ENCODE measurements at places on chromosomes 7 and 10.

DNA sequence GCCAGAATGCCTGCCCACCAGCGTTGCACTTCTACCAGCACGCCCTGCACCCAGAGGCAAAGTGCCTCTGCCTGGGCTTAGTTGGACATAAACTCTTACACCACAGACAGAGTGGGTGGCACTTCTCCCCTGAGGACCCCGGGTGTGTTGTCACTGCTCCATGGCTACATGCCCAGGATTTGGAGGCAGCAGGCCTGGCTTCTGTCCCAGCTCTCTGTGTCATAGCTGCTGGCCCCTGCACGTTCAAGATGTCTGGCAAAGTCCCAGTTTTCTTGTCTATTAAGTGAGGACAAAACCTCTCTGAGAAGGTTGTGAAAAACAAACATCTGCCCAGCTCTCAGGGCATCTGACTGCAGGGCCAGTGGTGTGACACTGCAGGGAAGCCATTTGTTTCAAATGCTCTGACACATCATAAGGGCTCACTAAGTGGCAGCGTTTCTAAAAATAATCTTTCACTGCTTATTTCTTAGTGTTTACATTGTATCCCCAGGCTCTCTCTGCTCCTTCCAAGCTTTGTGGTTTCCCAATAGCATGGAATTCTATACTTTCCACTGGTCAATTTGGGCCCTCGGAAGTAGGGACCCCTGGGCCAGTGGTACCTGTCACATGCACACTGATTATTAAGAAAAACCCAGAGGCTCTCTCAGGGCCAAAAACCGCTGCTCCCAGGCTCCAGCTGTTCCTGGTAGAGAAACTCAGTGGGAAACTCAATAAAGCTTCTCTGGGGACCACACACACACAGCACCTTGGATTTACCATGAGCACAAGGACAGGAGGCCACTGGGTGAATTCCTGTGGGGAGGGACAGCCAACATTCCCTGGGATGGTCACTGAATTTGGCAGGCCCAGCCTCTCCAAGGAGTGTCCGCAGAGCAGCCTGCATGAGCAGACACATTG lies 86.2 kb upstream of the ANLN start:
- DNase-seq, result peak; percentile 64

DNA sequence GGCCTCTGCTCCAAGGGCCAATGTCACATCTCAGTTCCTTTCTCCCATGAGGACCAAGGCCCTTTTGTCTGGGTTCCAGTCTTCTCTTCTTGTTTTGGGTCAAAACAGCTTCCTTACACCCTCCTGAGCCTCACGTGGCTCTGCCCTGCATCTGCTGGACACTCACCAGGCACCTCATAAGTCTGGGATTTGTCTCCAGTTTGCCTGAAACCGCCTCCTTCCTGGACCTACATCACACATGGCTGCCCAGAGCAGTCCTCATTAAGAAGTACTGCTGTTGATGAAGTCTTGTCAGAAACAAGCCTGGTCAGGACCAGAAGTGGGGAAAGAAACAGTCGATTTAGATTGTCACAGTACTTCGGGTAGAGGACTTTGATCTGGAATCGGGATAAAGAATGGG lies 173.4 kb upstream of the BMPER start:
- no peak for DNase-seq

DNA sequence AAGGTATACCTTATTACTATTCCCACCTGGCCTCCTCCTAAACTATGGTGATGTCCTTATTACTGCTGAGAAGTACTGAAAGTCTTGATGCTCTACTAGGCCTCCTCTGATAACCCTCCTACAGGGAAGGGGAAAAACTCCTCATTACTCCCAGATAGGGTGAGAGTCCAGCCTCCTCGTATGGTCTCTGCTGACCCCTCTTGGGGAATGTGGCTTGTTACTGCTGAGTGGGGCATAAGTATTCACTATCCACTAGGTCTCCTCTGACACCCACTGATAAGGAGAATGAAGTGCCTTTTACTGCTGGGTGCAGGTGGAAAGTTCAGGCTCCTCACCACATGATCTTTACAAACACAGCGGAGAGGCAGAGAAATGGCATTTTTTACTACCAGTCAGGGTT lies 222.9 kb downstream of the CHRM2 start:
- DNase-seq, result no peak

DNA sequence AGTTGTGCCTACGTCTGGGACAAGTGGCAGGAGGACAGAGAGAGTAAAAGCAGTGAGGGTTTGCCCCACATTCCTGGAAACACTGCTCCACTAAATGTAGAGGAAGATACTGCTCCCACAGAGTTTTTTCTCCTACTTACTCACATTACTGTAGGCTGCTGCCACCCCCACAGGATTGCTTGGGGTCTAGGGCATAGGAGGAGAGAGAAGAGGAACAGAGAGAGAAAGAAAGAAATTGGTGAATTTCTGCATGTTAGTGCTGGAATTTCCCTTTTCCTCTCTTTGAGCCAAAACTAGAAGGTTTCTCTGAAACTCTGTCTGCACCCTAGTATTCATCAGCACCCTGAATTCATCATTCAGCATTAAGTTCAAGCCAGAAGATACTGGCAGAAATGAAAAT lies 397.9 kb downstream of the INHBA start:
- DNase-seq, result no peak

GRCh38 chr10:102630663-102631062 lies 13.6 kb upstream of the TRIM8 start:
- no peak for DNase-seq

GRCh38 chr7:68266004-68266579 lies 1269.5 kb downstream of the TYW1 start:
- no peak for DNase-seq

DNA sequence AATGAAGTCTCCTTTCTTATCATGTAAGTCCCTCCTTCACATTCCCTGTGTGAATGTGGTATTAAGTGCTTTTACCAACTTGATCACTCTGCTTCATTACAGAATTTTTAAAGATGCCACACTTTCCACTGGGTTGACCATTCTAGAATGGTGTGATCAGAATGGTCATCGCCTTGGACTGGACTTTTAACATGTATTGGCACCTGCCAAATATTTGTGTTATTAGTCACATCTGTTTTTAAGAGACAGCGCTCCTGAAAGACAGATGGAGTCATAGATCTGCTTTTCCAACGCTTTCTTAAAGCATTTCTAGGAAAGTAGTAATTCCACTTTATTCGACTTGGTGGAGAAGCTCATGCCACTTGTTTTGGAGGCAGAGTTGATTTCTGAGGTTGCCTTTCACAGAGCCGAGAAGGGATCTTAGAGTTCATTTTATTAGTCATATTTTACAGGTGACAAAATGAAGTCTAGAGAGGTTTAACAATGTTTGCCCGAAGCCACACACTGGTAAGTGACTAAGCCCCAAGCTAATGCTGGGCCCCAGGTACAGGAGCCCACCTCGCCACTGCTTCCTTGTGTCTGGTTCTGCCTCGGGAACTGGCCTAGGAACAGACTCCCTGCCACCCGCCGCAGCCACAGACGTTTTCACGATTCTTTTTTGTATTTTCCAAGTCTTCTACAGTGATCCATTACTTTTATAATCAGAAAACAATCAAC lies 10.4 kb upstream of the BAMBI start:
- DNase-seq, result no peak

DNA sequence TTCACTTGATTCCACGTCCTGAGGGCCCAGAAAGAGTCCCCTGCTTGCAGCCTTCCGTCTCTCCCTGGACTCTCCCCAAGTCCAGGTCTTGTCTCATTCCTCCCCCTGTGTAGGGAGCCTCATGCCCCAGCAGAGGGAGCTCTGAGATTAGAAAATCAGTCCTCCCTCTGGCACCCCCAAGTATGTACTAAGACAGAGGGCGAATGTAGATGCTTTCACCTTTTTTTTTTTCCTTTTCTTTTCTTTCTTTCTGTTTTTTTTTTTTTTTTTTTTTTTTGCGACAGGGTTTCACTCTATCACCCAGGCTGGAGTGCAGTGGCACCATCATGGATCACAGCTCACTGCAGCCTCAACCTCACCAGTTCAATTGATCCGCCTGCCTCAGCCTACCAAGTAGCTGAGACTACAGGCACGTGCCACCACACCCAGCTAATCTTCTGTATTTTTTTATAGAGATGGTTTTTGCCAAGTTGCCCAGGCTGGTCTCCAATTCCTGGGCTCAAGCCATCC lies 10.3 kb downstream of the SFXN3 start:
- peak; percentile 76 for DNase-seq

GRCh38 chr10:22536620-22537019 lies 177.8 kb downstream of the PIP4K2A start:
- DNase-seq, result no peak

- DNase-seq, result no peak
Measured at GRCh38 chr10:113626809-113627355, 37.0 kb downstream of the NRAP start.

DNA sequence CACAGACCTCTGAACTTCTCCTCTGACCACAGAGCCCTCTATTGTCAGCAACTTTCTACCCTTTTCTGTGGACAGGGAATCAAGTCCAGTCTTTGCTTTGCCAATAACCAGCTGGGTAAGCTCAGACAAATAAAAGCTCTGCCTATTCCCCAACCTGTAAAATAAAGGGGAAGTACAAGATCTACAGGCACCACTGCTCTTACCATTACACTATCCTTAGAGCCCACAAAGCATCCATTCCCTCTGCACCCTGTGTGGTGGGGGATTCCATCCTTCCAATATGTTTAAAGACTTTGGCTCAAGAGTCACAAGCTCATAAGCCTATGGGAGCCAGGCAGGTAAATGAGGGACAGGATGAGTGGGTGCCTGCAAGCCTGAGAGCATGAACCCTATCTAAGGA lies 88.2 kb downstream of the PARD3 start:
- DNase-seq, result no peak

DNA sequence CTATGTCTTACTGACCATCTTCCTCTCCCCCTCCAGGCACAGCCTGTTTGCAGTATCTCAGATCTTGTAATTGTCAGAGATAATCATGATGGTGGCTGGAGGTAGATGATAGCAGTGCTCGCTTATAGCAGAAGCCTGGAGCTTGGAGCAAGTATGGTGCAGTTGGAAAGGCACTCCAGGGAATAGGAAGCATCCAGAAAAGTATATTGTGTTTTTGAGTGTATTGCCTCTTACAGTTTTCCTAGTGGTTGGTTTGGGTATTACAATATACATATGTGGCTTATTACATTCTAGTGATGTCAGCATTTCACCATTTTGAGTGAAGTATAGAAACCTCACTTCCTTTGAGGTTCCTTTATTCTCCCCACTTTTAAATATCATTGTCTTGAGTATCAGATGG lies 101.5 kb downstream of the STK31 start:
- no peak for DNase-seq

DNA sequence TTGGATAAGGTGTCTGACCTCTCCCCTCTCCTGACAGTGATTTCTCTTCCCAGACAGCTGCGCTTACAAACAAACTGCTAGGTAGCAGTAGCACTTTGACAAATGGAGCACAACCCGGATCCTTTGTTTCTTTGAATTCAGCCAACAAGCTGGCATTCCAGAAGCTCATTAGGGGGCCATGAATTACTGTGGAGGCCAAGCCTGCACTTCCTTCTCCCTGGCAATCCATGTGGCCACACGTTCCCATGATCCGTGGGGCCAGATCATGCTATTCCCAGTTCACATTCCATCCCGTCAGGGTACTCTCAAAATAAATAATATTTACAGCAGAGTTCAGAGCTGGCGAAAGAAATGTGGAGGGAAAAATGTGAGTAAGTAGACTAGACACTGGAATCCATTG lies 172.4 kb downstream of the PRPF18 start:
- no peak for DNase-seq

DNA sequence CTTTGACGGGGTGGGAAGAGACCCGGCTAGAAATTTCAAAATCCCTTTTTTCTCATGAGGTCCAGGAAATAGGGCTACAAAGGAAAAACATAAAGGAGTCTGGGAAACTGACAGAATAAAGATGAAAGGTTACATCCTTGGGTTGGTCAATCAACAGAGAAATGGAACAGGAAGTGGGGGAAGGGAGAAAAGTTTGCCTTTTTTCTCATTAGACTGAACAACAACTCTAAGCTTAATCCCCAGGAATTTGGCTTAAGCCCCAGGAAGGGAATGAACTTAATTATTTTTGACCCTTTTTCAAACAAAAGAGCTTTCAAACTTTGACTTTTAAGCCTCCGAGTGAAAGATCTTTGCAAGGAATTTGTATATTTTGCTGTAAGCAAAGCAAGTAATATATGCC lies 32.7 kb downstream of the LGI1 start:
- DNase-seq, result no peak
